Ascending aorta (tissue), 2 donors: ENCODE measurements at places on chromosomes 12 and 14.

- no peak for DNase-seq
Measured at GRCh38 chr12:109624467-109624866, 50.9 kb downstream of the MVK start.

DNA sequence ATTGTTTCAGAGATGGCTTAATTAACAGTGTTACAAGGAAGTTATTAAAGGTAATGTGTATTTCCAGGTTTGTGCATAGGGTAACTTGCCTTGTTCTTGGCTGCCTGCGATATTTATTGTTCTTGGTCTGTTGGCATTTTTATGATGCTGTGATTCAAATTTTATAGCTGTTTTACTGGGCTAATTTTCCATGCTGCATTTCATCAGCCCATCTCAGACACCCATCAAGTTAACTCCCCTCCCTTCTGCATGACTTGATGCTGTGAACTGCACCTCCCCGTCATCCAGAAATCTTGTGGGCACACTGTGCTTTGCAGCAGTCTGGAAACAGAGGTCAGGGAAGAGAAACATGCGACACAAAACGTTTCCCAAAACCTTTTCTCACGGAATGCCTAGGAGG, 1049.2 kb downstream of the AACS start:
- DNase-seq = no peak

- no peak for DNase-seq
Measured at GRCh38 chr12:57276935-57277563, 26.1 kb upstream of the STAC3 start.

DNA sequence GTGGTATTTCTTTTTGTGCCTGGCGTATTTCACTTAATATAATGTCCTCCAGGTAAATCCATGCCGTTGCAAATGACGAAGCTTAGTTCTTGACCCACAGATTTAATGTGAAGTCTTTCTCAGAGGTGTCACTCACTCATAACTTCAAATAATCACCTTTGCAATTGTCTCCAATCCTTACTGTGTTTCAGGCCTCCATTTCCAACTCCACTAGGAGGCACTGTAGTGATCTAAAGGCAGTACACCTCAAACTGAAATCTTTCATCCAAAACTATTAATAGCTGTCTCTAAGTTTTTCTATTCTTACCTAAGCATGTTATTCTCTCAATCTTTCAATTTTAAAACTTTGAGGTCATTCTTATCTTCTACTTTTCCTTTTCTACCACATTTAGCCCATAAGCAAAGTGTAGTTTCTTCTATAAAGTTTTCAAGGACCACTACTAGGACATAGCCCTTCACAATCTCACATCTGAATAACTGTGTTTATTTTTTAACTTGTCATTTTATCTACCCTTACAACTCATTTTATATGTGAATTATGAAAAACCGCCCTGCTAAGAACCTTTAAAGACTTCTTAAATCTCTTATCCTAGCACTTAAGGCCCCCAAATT, 25.5 kb upstream of the FBXO34 start:
- DNase-seq = no peak
